ENCODE measurements at places on chromosomes 12 and 14.
A peak's percentile ranks its signal among the peaks of the same experiment; 100 is the strongest.

DNA sequence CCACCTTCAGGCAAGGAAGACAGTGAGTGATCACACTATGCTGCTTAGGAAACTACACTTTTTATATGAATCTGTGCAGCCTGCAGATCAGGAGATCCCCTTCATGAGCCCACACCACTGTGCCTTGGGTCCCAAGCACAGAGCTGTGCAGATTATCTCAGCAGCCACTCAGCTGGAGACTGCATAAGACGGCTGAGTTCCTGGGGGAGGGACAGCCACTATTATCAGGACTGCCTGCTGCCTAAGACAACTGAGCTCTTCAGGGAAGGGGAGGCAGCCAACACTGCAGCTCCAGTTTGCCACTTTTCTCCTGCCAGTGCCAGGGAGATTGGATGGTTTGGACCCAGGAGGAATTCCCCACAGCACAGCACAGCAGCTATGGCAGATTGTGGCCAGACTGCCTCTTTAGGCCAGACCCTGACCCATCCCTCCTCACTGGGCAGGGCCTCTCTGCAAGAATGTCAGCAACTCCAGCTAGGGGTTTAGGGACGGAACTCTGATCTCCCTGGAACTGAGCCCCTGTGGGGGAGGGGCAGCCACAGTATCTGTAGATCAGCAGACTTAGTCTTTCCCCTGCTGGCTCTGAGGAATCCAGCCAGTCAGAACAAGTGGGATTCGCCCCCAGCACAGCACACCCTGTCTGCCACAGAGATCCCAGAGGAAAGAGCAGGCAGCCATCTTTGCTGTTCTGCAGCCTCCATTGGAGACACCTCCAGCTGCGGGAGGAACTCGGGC lies 141.3 kb downstream of the KLHL28 start:
- DNase-seq, result no peak

- DNase-seq, result no peak
Measured at GRCh38 chr12:89059056-89059455, 293.2 kb downstream of the DUSP6 start.

GRCh38 chr12:93055221-93055620 lies 126.1 kb upstream of the EEA1 start:
- no peak for DNase-seq

GRCh38 chr14:73133795-73134194 lies 2.5 kb upstream of the PSEN1 start:
- DNase-seq, result no peak

GRCh38 chr12:113462117-113462774 lies 9.4 kb downstream of the LHX5 start:
- peak; percentile 33 for DNase-seq

DNA sequence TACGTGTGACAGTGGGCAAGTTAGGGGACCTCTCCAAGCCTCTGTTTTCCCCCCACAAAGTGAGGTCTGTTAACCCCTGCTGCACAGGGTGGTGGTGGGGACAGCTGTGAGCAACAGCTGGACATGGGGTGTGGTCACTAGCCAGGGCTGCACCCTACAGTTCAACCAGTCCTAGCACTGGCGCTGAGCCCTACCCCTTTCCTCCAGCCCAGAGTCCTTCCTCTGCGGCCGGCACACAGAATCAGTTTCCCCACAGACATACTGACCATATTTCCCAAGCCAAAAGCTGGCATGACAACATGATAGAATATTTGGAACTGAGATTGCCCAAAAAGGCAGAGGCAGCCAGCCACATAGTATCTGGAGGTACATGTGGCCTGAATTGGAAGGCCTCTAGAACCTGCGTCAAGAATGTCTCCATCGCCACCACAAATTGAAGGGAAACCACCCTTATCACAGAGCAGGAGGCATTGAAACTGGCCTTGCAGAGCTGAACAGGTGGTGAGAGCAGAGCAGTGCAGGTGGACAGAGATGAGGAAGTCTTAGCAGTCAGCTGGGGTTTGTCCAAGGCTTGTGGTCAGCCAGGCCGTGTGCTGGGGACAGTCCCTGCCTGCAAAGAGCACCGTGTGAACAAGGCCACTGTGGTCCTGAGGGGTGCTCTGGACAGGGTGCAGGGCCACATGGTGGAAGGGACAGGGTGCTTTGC lies 21.2 kb downstream of the DEGS2 start:
- no peak for DNase-seq

GRCh38 chr12:7693793-7694192 lies 1.8 kb downstream of the GDF3 start:
- no peak for DNase-seq

DNA sequence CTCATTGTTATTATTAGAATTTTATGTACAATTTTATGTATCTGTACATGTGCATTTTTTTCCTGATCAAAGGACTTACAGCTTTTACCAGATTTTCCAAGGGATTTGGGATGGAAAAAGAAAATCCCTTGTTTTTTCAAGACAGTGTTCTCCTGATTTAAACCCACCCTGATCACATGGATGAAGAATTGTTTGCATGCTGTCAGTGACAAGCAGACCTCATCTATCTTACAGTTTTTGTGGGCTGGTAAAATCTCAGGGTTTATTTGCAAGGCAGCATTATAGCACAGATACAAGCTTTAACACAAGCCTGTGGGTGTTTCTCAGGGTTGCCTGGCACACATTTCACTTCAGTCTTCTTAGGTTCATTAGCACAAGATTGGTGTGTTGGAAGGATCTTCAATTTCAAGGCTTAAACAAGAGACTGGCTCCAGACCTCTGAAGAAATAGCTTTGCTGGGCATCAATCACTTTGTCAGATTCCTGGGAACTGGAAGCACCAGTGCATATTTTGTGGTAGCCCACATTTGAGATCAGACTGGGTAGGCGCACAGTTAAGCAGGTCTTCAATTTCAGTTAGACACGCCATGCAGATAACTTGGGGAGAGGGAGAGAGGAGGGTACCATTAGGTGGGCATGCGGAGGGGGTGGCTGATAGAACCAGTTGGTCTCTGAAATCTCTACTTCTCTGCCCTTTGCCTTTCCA lies 118.0 kb downstream of the TBX5 start:
- DNase-seq, result no peak

DNA sequence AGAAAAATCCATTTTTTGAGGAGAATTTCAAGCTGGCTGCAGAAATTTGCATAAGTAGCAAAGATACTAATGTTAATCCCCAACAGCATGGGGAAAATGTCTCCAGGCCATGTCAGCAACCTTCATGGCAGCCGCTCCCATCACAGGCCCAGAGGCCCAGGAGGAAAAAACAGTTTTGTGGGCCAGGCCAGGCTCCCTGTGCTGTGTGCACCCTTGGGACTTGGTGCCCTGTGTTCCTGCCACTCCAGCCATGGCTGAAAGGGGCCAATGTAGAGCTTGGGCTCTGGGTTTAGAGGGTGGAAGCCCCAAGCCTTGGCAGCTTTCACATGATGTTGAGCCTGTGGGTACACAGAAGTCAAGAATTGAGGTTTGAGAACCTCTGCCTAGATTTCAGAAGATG lies 76.3 kb downstream of the MGAT4C start:
- DNase-seq, result no peak

- DNase-seq, result no peak
Measured at GRCh38 chr12:122590990-122591389, 63.9 kb downstream of the KNTC1 start.

DNA sequence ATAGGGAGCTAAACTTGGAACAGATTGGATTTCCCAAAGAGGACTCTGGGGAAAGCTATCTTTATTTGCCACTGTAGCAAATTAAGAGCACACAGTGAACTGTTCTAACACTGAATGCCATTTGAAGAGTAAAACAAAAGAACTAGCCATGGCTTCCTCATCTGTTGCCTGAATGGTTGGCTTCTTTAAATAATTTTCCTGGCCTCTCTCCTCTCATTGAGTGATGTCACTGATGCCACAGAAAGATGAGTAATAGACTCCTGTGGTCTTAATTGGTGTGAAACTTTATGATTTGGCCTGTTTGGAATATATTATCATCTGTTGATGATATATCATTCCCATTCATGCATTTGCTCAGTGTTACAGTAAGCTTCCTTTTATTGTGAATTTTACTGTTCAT lies 42.5 kb downstream of the WDR20 start:
- DNase-seq, result no peak

DNA sequence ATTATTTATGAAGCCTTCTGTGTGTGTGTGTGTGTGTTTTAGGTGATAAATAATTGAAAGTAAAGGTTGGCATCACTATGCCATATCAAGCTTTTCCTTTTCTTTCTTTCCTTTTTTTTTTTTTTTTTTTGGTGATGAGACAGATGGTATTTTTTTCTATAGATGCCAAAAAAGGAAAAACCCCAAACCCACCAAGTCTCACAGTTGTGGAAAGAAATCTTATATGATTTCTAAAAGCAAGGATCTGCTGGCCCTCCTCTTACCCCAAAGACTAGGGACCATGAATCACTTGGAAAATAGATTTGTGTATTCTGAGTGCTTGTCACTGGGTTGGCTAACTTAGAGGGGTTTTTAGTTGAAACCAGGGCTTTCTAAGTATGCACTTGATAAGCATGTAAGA lies 181.3 kb downstream of the TMEM117 start:
- DNase-seq, result no peak

DNA sequence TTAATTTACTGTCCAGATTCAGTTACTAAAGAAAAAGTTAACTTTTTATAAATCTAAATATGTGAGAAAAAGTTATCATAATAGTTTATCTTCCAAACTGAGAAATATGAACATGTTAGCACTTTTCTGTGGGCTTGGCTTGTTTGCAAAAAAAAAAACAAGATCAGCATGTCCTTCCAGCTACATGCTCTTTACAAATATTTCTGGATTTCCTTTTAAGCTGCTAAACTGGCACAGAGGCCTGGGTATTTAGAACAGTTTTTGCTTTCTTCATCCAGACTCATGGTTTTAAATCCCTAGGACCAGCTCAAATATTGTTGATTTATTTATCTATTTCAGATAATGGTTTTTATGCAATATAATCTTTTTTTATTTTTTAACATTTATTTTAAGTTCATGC lies 1444.5 kb upstream of the FLRT2 start:
- DNase-seq, result no peak

- DNase-seq, result no peak
Measured at GRCh38 chr12:117067016-117067415, 32.2 kb downstream of the TESC start.

DNA sequence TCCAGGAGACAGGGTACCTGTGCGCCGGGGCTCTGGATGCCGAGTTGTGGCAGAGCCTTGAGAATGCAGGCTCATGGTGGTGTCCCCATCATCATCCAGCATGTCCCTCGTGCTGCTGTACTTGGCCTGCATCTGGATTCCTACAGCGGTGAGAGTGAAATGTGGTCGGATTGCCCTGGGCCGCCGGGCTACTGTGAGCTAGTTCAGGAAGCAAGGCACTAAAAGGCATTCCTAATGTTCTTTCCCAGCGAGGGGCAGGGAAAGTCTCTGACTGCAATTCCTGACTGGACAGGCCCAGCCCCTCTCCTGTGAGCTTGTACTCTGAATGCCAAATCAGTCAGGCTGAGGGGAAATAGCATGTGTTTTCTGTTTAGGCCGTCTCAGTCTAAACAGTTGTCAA lies at the start of gene CLEC1A:
TSS of gene CLEC1A (minus strand) at position 195 of the 400 bp plus-strand sequence. CDS start at position 132, 63 bp downstream.
- no peak for DNase-seq

DNA sequence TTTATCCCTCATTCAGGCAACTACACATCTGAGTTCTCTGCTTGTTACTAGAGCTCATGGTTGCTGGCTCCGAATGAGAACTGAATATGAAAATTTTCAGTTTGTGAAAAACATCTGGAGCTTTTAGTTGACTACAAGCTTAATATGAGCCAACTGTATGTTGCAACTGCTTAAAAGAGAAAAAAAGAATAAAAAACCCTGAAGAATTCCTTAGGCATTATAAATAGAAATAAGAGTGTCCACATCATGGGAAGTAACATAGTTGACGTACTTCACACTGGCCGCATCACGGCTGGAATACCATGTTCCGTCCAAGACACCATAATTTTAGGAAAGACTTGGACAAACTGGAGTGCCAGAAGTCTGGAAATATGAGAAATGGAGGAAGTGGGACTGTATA lies 57.9 kb downstream of the PDE3A start:
- no peak for DNase-seq

DNA sequence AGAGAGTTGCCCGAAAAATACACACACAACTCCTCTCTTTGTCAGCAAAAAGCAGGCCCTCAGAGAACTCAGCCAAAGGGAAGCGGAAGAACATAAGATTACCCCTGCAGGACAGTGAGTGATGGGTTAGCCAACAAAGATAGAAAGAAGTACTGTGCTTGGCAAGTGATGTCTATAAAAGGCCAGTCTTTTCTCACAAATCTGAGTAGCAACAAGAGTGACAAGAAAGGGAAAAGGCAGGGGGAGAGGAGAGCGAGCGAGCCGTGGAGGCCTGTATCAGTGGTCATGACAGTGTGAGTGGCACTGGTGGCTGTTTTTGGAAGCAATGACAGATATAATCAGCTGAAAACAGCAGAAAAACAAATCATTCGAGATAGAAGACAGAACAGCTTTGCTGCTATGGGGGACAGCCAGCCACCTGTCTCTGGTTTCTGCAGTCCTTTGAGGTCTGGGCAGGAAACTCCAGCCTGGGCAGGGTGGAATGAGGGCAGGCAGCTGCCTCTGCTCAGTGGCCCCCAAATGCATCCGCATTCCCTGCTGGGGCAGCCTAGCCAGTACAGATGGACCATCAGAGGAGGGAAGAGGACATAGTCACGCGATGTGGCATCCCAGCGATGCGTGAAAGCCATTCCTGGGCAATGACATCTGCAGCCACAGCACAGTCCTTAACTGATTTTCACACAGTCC lies 74.7 kb downstream of the TRIM9 start:
- DNase-seq, result no peak

DNA sequence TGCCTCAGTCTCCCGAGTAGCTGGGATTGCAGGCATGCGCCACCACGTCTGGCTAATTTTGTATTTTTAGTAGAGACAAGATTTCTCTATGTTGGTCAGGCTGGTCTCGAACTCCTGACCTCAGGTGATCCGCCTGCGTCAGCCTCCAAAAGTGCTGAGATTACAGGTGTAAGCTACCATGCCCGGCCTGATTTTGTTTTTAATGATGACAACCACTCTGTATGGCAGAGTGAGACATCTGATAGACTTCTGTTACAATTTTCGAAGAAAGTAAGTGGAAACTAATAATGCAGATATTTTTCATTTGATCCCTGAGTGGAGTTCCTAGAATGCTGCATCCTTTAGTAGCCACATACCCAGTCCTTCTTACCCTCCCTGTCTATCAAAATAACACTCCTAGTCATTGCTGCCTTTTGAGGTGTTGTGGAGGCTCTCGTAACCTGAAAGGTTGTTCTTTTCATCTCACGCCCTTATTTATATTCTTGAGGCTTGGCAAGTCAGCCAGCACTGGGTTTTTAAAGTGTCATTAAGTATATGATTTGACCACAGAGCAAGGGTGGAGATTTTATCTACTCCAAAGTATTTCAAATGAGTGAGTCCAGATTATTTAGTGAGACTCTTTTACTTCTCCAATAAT lies 5.9 kb upstream of the EID3 start:
- DNase-seq, result no peak

- no peak for DNase-seq
Measured at GRCh38 chr14:89214221-89214965, 202.6 kb downstream of the FOXN3 start.

DNA sequence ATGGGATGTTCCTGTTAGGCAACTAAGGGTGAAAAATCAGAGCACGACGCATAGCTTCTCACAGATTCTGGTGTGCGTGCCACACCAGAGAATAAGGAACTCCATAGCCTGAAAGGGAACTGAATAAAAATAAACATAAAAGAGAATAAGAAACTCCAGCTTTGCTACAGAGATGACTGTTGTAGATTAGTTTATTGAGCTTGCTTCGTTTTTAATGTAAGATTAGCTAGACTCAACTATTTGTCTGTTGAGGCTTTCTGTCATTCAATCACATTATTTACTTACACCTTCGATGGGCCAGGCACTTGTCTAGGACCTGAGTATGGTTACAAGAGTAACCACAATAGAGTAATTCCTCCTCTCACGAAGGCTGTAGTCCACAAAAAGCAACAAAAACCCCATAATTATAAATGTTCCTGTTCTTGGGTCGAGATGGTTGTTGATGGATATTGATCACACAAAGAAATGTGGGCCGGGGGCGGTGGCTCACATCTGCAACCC lies 807 bp upstream of the ZCCHC8 start:
- DNase-seq, result no peak
